Stimulated activated CD8-positive, alpha-beta memory T cell treated with anti-CD3 and anti-CD28 coated beads, Interleukin-2, amount 100 ng/mL, for 1 hour (primary cell): ENCODE measurements at places on chromosomes 2 and 18.

- no peak for DNase-seq
These were observed 363.4 kb downstream of the CLIP4 start for GRCh38 chr2:29478641-29479040.

DNA sequence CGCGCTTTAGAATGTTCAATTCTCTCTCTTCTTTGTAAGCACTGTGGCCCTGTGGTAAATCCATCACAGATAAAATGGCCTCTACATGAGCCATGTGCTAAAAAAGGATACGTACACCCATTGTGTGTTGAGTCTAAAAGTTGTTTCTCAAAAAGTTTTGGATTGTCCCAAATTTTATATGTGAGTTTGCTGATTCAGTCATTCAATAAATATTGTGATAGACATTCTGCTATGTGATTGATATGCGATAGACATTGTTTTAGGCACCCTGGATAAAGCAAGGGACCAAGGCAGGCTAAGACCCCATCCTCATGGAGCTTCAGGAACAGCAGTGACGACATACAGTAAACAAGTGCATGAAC lies 53.5 kb downstream of the E2F6 start:
- no peak for DNase-seq

DNA sequence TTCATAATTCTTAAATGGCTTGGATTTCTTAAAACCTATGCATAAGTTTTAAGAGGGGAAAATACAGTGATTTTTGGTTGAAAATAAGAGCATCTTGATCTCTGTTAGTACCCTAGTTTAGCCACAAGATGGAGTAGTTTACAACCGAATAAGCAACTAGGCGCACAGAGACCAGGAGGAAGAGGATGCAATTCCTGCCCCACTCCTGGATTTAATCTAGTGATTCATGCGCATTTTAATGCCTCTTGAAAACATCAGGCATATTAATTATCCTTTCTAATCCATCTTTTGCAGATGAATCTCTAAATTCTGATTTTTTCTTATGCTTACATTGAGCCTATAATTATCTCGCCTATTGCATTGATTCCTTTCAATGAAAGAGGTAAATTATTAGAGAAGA lies 76.7 kb downstream of the MRPS9 start:
- no peak for DNase-seq

DNA sequence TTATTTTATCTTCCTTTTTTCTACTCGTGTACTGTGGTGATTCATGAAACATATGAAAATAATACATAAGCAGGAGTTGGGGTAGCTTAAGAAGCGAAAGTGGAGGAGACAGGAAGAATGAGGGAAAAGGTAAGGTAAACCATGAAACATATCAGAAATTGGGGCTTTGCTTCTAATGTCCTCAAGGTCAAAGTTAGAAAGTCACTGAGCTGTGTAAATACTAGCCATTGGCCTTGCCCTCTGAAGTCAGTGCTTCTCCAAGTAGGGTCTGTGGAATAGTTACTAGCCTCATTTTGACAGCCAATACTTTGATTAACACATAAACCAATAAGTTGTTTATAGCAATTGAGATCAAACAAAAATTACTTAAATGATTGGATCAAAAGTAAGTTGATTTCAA lies 117.2 kb downstream of the MAP4K4 start:
- DNase-seq: no peak

- DNase-seq: peak; percentile 8
These were observed 497.6 kb upstream of the FAM98A start for GRCh38 chr2:34096562-34097171.

DNA sequence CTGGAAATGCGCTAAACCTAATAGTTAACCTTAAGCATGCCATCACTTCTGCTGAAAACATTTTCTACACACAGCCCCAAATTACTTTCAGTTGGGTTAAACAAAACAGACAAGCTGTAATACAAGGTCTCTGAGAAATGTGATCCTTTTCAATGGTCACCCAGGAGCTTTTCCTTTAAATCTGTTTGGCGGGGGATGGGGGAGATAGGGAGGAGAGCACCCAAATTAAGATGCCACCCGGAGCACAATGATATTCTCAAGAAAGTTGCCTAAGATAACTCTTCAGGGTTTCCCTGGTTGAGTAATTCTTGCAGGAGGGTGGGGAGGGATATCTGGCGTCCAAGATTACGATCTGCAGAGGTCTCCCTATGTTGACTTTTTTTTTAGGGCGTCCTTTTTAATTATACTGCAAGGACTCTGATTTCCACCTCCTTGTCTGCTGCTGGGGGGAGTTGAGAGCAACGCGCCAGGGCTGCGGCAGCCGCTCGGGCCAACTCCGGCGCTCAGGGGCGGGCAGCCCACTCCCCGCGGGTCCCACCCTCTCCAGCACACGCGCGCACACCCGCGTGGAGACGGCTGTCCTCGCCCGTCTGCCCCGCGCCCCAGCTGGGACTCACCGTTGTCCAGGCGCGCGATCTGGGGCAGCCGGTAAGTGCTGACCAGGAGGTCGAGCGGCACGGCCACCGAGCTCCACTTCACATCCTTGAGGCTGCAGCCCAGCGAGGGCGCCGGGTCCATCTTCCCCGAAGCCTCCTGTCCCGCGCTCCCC lies 807 bp downstream of the GAREM1 start:
- no peak for DNase-seq

GRCh38 chr18:9333441-9334328 lies 888 bp upstream of the TWSG1 start:
- DNase-seq: peak; percentile 4

DNA sequence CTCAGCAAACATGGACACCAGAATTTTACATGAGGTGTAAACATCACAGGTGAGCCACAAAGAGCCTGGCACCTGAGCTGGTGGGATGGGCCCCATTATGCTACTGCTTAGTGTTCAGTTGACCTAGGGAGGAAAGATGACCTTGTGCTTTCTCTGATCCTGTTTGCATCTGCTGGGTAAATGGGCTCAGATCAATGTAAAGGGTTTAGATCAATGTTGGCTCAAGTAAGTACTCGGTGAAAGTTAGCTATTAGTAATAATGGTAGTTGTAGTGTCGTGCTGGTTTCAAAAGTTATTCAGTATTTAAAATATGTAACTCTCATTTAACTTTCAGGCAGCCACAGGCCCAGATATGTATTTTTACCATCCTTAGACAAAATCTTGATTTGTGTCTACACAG lies 19.8 kb downstream of the ABHD3 start:
- no peak for DNase-seq

DNA sequence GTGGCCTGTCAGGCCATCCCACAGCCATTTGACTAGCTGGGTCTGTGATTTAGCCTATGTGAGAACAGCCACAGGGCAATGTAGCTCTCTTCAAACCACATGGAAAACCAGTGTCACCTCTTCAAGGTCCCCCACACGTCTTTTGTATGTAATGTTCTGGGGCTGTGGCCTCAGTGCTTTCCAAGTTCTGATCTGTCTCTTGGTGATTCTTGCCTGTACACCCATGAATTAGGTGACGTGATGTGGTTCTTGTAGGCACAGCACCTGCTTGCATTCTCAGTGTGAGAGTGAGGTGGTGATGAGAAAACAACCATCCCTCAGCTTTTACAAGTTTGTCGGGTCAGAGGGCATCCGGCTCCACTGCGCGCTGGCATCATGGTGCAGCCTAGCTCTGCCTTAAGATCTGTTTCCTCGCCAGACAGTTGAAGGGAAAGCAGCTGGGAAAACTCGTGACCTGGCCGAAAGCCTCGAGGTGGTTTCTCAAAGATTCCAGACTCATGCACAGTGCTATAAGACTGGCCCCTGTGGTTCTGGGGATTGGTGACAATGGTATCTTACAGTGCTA lies 125.8 kb downstream of the TANC1 start:
- DNase-seq: no peak

- no peak for DNase-seq
These were observed 425.7 kb downstream of the LRATD1 start for GRCh38 chr2:15058015-15058720.

GRCh38 chr18:79857082-79857671 lies 59.4 kb downstream of the KCNG2 start:
- no peak for DNase-seq

GRCh38 chr2:176755537-176756135 lies 457.0 kb upstream of the HNRNPA3 start:
- no peak for DNase-seq

- DNase-seq: no peak
These were observed 41.6 kb upstream of the DPP10 start for GRCh38 chr2:114400890-114401289.

DNA sequence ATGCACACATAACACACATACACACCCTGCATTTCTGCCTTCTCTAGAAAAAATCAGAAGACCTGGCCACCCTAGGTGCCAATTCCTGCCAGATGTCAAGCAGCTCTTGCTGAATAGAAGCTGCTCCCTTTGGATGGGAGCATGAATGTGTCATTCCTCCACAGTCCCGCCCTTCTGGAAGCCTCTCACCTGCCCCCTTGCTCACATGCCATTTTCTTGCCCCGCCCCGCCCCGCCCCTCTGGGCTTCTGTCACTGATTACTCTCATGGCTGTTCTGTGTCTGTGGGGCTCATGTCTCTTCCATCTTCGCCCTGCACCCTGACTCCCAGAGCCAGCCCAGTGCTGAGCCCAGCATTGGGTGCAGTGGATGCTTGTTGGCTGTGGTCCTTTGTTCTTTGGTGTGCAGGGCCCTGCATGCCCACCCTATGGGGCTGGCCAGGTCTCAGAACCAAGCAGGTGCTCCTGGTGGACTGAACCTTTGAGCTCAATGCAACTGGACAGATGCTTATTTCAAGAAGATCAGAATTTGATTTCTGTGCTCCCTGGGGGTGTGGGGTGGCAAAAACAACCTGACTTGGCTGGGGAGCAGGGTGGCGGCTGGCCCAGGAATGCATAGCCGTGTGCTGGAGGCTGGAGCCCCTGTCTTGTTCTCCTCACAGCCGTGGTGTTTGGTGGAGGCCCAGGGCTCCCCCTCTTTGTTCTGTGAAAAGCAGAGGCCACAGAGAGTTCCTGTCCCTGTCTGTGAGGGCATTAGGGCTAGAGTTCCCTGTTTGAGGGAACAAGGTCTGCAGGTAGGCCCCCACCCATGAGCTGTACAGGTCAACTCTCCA lies 140.6 kb upstream of the GLI2 start:
- DNase-seq: no peak

- DNase-seq: no peak
These were observed 91.4 kb upstream of the RBMS1 start for GRCh38 chr2:160584972-160585494.

DNA sequence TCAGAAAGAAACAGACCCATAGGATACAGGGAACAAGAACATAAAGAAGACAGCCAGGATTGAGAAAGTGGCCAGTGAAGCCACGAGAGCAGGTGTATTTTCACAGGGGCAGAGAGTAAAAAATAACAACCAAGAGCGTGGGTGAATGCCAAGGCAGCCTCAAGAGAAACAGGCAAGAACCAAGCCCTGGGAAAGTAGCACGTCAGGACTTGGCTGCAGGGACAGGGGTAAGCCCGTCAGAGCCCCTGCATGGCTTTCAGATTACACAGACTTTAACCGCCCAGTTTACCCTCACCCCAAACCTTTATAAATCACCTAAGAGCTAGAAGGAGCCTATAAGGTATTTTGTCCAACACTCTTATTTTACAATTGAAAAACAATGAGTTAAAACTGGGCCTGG lies 43.7 kb downstream of the ARL4C start:
- DNase-seq: no peak

GRCh38 chr2:45993476-45993991 lies 303.7 kb upstream of the EPAS1 start:
- peak; percentile 8 for DNase-seq

DNA sequence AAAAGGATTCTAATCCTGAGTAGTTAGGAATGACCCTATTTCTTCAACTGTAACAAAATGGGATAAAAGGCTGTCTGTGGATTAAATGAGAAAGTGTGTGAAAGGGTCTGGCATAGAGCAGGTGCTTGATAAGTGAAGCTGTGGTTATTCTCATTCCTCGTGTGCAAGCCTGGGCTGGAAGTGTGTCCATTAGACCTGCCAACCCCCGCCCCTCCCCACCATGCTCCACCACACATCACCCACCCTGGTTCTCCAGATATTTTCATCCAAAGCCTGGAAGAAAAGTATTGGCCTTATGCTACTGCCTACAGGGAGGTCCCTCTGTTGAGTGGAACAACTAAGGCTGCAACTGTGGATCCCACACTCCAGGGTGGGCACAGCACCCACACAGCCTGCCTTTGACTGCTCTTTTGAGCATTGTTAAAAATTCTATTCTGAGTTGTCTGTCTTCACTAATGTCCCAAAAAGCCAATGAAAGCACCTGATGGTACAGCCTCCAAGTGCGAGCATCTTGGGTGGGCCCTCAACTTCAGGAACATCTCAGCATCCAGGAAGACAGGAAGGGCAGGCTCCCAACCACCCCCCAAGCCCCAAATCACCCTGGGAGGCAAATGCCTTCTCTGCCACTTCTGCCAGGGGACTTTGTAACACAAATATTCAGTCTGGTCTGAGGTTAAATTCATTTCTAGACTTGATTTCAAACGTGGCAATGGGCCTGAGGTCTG lies 102.8 kb upstream of the PPP1CB start:
- no peak for DNase-seq

DNA sequence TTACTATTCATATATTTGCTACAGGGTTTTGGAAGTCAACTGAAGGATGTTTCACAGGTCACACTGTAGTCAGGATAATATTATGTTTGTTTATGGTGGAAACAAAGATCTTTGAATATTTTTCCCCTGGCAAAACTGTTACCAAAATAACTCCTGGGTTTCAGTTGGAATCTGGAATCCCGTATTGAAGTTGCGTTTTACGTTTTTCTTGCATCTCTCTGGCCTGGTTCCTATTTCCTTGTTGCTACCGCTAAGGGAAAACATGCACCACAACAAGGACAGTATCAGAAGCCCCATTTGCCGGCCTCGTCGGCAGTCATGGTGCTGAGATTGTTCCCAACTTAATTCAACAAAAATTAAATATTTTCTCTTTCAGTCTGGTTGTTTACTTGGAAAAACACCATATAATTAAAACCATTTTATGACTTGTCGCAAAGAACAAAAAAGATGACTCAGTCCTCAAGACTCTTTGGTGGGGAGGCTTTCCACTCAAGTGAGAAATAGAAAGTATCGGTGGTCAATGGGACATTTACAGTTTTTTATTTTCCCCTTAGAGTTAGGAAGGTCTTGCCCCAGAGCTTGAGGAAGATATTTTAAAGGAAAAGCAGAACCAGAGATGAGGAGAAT lies 42.3 kb downstream of the EN1 start:
- DNase-seq: no peak

DNA sequence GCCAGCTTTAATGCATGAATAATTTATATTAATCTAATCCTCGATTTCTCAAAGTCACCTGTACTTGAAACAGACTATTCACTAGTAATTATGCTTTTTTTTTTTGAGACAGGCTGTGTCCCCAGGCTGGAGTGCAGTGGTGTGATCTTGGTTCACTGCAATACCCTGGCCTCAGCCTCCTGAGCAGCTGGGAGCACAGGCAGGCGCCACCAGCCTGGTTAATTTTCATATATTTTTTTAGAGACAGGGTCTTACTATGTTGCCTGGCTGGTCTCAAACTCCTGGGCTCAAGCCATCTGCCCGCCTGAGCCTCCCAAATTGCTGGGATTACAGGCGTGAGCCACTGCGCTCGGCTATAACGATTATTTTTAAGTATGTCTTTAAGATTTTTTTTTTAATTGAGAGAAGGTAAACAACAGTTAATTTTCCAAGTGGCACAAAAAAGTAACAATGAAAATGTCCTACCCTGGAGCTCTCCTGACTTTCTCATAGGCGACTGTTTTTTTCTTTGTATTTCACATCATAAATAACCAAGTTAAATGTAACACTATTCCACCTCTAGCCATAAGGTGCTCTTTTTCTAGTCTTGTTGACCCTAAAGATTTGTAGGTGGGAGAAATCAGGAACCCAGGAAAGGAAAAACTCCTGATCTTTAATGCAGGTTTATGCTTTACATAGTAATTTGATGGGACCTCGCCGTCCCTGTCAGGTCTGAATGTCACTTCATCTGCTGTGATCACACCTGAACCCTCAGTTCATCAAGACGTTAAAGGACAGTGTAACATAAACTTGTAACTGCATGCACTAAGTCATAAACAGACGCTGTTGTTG lies 1.3 kb upstream of the ANKRD12 start:
- DNase-seq: no peak
